ENCODE measurements at places on chromosomes 6 and 20. TPM values are rescaled to one million over a fixed set of nuclear protein-coding genes. Genes with fewer than 3 reads are reported as not detected.

The ARMC2 gene
- total RNA-seq = 3.9 TPM

DNA sequence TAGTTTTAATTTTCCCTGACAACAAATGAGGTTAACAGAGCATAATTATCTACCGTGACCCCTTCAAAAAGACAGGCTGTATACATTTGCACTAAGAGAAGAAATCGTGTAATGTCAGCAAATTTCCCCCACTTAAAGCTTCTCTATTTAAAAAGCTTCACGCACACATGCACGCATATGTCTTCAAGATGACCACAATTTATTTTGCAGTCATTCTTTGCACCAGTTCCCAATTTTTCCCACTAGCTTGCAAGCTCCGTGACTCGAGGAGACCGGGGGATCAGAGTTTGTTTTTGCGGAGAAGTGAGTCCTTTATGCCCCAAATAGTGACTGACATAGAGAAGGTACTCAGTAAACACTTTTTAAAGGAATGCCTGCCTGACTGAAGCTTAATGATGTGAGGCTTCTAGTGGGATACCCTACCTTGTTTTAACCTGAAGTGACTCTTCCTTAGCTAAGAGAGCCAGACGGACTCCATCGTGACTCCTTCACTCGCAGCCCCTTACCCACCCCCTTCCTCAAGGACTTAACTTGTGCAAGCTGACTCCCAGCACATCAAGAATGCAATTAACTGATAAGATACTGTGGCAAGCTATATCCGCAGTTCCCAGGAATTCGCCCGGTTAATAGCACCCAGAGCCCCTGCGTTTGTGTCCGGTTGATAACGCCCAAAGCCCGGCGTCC lies 9.3 kb upstream of the NQO2 start:
- no peak for DNase-seq

- no peak for DNase-seq
Measured at GRCh38 chr20:32436142-32436861, 78.2 kb downstream of the ASXL1 start.

The LAMP5 gene
- total RNA-seq = 0.35 TPM

Data from H9 (cell line).